NCI-H524 treated with DMSO at 0.1 percent for 48 hours (cell line): ENCODE measurements at places on chromosomes 3 and 15.

DNA sequence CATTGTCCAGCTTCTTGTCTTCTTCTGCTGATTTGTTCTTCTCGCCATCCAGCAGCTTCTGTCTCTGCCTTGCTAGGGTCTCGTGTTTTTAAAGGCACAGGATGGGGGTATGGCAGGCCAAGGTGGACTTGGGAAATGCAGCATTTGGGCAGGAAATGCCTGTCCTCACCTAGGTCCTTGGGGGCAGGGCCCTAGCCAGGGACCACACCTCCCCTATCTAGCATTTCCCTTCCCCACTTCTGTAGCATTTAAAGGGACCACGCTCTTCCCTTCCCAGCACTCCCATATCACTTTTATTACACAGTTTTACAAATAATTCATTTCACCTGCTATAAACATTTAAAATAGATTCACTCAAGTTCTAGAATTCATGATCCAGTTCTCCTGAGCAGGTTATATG, 315.4 kb upstream of the LMCD1 start:
- DNase-seq = no peak

DNA sequence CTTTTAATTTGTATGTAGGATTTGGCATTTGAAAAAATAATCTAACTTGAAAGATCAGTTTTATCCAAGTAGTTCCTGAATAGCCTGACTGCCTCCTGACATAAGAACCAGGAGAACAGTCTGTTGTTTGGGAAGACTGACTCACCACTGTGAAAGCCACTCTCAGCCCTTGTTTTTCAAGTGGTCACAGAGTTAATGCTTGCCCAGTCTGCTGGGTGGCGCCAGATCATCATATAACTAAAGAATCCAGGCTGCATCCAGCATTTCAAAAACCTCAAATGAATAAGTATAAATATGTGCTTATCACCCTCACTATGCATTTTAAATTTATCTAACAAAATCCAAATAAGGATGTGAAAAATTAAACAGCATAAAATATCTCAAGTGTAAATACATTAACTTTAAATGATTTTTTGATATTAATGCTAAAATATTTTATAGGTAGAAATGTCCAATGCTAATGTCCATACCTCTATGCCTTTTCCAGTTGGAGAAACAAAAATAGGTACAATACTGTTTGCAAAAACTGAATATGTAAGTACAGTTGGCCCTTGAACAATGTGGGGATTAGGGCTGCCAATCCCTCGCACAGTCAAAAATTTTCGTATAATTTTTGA, 26.9 kb upstream of the ZBBX start:
- DNase-seq = peak; percentile 44

- no peak for DNase-seq
Measured at GRCh38 chr3:187122261-187122660, 17.0 kb downstream of the RPL39L start.

GRCh38 chr3:183448369-183449128, 20.1 kb upstream of the MCF2L2 start:
- no peak for DNase-seq

DNA sequence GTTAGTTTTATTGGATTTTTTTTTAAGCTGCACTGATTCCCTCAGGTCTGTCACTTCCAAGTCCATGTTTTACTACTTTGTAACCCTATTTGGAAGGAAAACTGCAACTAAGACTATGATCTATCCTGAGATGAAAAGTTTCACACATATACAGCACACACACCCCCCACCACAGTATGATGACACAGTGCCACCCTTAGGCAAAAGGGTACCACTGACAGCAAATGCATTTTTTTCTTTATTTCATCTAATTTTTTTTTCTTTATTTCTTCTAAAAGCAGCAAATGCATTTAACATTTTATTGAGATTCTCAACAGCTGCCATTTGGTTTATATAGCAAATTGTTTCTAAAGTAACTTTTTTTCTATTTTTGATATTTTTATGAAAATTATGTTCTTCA, 21.2 kb downstream of the NGRN start:
- DNase-seq = no peak

DNA sequence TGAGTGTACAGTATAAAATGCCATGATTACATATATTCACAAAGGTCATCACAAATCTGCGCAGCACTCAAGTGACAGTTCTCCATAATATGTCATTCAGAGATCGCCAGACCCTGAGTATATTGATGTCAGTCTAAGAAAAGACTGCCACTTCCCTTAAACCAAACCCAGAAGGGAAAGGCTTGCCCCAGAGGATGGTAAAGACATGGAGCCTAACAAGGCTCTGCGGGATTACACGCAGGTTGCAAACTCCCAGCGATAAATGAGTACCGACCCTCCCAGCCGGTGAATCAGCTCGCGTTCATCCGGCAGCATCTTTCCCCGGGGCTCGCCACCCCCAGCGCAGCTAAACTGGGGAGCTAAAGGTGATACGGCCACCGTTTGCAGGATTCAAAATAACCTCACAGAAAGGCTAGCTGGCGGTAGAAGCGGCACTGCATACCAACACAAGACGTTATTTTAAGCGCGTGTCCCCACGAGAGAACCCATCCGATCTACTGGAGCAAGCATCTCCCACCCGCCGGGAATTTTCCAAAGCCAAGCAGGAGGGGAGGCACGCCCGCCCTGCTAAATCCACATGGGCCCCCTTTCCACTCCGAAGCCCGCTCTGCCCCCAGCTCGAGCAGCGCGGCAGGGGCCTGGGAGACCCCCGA, 643 bp downstream of the MYO5A start:
- peak; percentile 29 for DNase-seq

GRCh38 chr15:75578173-75578947, 755 bp downstream of the PTPN9 start:
- DNase-seq = no peak

DNA sequence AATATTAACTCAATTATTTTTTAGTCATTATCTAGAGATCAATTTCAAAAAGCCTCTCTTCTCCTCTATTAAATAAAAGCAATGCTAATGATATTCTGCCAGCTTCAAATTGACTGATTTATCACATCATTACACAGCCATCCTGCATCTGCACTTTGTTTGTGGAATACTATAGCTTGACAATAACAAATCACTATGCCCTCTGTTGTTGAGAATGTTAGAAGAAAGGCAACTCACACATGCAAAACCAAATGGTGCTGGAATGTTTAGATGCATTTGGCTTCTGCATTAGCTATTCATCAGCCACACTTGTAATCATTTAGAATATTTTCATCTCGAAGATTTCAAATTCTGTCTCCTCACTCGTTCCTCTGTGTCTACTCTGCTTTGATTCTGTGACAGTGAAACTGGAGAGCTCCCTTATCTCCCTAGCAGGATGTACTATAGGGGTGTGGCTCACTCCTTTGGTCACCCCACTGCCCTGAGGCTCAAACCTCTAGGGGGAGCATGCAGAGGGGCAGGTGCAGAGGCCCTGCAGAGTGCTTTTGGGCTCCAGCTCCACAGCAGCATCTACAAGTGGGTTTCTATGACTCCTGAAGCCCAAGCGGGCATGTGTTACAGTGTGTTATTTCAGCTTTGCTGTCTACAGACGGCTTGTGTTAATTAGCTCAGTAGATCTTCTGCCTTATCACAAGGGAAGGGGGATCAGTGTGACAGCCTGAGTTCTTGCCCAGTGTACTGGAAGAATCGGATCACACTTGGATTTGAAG, 454.1 kb upstream of the BCHE start:
- no peak for DNase-seq

- no peak for DNase-seq
Measured at GRCh38 chr15:80098341-80098740, 38.9 kb downstream of the ZFAND6 start.

GRCh38 chr3:122784436-122784835, 9.2 kb downstream of the HSPBAP1 start:
- no peak for DNase-seq

GRCh38 chr3:139916271-139916670, 18.7 kb upstream of the CLSTN2 start:
- no peak for DNase-seq

DNA sequence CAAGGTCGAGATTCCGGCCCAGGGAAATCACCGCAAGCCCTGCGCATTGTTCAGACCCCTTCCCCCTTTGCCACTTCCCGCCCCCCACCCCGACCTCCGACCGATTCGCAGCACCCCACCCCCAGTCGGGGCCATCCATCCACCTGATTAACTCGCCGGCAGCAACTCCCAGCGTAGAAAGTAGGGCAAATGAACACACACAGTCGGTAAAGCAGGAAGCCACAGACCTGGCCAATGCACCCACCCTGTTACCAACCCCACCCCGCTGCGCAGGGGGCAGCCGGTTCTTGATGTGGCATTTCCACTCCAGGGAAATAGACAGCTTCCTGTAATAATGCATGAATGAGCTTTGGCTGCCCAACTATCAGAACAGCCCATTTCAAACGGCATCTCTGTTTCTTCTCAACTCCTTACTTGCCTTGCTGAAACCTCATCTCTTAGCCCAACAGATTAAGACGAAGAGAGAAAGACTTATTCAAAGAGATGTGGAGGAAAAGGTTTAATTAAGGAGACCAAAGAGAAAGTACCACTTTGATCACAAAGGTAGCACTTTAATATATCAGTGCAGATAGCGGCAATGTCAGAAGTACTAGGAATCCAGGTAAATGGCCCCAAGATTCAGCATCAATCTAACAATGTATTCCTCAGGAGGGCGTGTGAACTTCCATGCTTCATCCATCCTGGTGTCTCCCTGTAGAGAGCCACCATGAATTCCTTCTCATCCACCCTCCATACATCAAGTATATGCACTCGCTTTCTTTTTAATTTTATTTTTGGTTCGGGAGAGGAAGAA, 1.9 kb downstream of the TNIK start:
- DNase-seq = no peak

DNA sequence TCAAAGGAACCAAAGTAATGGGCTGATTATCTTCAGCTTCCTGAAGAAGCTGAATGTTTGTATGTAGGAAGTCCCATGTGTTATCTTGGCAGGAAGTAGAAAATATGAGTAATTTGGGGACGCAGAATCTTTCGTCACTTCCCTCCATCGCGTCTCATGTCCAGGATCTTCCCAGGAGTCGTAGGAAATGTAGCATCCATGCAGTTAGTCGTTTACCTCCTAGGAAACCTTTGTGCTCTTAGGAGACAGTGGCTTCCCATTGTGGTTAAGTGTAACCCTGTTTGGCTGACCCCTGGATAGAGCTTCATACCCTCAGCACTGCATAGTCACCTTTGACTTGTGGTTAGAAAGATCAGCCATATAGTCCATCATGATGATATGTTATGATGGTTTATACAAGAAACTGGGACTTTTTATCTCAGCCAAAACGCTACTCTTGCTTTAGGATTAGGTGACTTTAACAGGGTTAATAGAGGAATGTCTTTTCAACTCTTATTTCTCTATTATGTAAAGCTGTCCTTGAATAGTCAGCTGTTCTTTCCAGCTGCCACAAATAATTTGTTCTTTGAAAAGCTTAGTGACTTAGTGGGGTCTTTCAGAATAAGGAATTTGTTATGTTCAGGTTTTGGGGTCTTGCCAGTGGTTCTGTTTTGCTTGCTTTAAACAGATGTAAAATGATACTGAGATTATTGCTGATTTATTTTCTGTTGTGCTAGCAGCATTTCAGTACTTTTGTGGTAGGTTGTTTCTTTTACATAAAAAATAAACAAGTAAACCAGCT, 92.2 kb downstream of the KLHL25 start:
- DNase-seq = no peak

GRCh38 chr3:127182431-127182830, 10.5 kb upstream of the PRR23E start:
- DNase-seq = no peak
